ENCODE measurements at places on chromosomes 1 and 21.

DNA sequence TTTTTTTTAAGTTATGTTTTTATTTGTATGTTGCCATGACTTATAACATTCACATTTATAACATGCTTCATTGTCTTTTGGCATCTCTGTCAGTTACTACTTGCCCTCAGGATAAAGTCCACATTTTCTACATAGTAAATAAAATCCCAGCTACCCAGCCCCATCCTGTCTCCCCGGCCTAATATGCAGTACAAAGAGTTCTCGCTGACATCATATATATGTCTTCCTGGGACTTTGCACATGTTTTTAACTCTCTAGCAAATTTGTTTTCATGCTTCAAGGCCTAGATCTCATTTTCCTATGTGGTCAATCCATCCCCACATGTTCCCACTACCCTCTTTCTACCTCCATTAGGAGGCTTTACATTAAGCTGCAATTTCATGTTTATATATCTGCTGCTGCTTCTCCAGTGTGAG lies 33.0 kb upstream of the IVNS1ABP start:
- no peak for DNase-seq

- DNase-seq, result peak; percentile 92
These were observed 85.6 kb downstream of the CD58 start for GRCh38 chr1:116485071-116485735.

GRCh38 chr1:66537718-66538117 lies 3.8 kb downstream of the SGIP1 start:
- no peak for DNase-seq

DNA sequence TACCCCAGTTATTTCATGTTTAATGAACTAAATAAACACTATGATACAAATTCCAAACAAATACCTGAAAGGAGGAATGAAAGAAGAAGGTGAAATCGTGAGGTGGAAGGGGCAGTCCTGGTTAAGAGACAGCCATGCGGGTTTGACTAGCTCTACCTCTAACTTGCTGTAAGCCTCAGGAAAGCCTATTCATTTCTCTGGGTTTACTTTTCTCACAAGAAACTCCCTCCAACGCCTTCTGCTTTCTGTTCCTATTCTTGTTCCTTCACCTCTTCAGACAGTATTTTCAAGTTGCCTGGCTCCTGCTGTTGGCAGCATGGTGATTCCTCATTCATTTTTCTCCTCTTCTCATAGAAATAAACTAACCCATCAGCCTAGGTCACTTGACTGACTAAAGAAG lies 92.4 kb downstream of the NTPCR start:
- no peak for DNase-seq

DNA sequence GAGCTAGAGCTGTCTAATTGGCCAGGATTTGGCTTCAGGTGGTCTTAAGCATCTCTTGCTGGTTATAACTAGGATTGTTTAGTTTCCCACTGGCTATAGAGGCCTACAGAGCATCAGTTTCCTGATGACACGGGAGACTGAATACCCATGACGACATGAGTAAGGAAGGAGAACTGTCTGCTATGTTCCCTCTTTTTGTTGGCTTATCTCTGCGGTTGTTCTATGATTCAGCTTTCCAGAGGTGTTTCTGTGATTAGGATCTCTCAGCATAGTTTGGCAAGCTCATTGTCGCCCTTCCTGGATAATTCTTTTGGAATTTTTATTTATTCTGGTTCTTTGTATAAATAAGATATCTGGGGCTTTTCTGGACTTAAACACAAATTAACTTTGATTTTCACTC lies 163.4 kb downstream of the OLFM3 start:
- no peak for DNase-seq

Data from stimulated activated CD4-positive, alpha-beta T cell treated with anti-CD3 and anti-CD28 coated beads, Interleukin-15, amount 100 ng/mL, for 24 hours (primary cell).